ENCODE measurements at places on chromosomes 3 and 15. TPM values are rescaled to one million over a fixed set of nuclear protein-coding genes. Genes with fewer than 3 reads are reported as not detected.

DNA sequence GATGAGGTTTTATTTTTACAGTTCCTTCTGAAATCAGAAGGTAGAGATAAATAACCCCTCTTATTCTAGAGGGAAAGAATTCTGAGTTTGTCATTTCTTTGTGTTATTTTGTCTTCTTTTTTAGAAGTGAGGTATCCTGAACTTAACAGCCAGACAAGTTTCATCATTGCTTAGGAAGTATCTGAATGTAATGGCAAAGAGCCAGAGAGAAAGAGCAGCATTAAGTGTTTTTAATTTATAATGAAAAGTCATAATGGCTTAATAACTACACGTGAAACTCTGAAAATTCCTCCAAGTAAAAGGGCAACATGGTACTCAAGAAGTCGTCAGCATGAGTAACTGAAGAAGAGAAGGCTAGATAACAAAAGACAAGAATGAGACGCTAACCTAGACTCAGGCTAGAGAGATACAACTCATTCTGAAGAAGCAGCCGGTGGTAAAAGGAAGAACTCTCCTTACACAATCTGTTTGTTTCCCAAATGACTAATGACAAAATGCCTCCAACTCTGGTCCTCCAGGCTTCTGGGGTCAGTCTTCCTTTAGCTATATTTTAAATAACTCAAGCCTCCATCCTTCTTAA, 116.2 kb upstream of the NECTIN3 start:
- H3K27me3 ChIP-seq, result no peaks in the 10 kb centered on the region
- no peaks in the 10 kb centered on the region for H3K4me1 ChIP-seq
- no peak overlapping the region for H3K27ac ChIP-seq
- no peak for DNase-seq
- H3K36me3 ChIP-seq, result no peaks in the 10 kb centered on the region

DNA sequence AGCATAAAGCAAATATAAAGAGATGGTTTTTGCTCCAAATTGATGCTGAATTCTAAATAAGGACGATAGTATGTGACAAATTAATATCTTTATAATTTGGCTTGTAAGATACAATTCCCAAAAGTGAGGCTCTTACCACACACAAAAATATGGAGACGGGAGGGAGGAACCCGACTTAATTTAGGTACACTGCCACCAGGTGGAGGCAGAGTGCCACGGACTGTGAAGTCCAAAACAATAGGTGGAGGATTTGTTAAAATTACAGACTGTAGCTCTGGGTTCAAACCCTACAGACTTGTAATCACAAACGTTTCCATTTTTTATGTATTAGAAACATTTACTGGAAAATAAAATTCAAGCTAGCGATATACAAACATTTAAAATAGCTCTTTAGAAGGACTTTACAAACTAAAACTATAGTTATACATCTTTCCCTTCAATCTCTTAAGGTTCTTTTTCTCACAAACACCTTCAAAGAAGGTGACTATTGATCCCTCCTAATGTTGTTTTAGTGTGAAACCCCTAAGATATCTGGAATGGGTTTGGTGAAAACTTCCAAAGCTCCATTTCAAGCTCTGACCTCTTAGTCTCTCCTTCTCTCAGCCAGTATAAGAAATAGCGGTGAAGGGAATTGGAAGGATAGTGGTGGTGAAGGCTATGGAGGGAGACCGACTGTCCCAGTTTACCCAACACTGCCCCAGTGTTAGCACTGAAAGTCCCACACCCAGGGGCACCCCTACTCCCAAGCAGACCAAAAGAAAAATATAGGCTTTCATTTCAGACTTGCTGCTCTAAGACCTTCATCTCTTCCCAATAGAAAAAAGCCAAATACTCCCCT, 89.7 kb downstream of the AQP9 start:
- no peaks in the 10 kb centered on the region for H3K27me3 ChIP-seq
- H3K4me3 ChIP-seq, result no peak overlapping the region
- no peak for DNase-seq
- no peaks in the 10 kb centered on the region for H3K4me1 ChIP-seq

Gene CNTN6
- total RNA-seq, result not detected

GRCh38 chr3:117486719-117487716, 777.4 kb downstream of the TUSC7 start:
- no peaks in the 10 kb centered on the region for H3K4me1 ChIP-seq
- H3K4me3 ChIP-seq, result no peak overlapping the region
- no peak overlapping the region for H3K27ac ChIP-seq
- no peaks in the 10 kb centered on the region for H3K36me3 ChIP-seq
- H3K27me3 ChIP-seq, result no peaks in the 10 kb centered on the region
- DNase-seq, result no peak

Gene HIGD2B
- 0.41 TPM for total RNA-seq

DNA sequence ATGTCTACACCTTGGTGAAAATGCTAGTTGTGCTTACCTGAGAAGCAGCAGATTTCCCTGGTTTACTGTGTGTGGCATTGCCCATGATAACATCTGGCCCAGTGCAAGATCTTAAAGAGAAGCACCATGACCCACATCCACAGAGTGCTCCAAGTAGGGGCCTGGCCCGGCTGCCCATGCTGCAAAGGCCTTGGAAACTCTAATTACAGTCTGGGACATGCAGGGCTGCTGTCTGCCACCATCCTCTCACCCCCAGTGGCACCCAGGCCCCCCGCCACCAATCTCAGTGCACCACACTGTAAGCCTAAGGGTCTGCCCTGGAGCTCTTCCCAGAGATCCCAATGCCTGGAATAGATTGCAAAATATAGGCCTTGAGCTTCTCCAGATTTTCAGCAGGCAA, 132.6 kb downstream of the CHDH start:
- no peak overlapping the region for H3K27ac ChIP-seq
- no peak for DNase-seq
- H3K4me3 ChIP-seq, result no peak overlapping the region
- H3K27me3 ChIP-seq, result no peaks in the 10 kb centered on the region
- no peaks in the 10 kb centered on the region for H3K36me3 ChIP-seq

Gene ERC2
- not detected for total RNA-seq

DNA sequence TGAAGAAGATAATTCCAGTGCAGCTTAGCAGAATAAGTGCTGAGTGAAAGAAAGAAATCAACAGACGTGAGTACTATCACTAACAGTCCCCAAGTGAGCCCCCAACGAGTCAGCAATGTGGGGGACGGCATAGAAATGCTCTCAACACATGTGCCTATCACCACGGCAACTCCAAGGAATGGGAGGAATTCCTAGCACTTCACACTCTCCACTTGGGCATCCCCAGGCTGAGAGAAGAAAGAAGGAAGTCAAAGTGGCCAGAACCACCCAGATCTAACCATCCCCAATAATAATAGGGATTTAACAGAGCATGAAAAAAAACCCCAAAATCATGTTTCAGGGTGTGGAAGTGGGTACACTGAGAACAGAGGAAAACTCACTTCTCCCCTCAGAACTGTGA, 29.3 kb upstream of the CPNE4 start:
- no peaks in the 10 kb centered on the region for H3K27me3 ChIP-seq
- H3K36me3 ChIP-seq, result no peaks in the 10 kb centered on the region
- DNase-seq, result no peak
- H3K4me1 ChIP-seq, result no peaks in the 10 kb centered on the region
- H3K27ac ChIP-seq, result no peak overlapping the region

Gene TMEM39A
- 46.1 TPM for total RNA-seq

Gene STAB1
- total RNA-seq, result 13.9 TPM

- no peak for DNase-seq
- H3K27me3 ChIP-seq, result no peaks in the 10 kb centered on the region
- peaks cover 3% of the 10 kb centered on the region for H3K4me1 ChIP-seq
- H3K27ac ChIP-seq, result no peak overlapping the region
- no peak overlapping the region for H3K4me3 ChIP-seq
- no peaks in the 10 kb centered on the region for H3K36me3 ChIP-seq
Measured at GRCh38 chr15:56939257-56939656, 20.8 kb downstream of the TCF12 start.

DNA sequence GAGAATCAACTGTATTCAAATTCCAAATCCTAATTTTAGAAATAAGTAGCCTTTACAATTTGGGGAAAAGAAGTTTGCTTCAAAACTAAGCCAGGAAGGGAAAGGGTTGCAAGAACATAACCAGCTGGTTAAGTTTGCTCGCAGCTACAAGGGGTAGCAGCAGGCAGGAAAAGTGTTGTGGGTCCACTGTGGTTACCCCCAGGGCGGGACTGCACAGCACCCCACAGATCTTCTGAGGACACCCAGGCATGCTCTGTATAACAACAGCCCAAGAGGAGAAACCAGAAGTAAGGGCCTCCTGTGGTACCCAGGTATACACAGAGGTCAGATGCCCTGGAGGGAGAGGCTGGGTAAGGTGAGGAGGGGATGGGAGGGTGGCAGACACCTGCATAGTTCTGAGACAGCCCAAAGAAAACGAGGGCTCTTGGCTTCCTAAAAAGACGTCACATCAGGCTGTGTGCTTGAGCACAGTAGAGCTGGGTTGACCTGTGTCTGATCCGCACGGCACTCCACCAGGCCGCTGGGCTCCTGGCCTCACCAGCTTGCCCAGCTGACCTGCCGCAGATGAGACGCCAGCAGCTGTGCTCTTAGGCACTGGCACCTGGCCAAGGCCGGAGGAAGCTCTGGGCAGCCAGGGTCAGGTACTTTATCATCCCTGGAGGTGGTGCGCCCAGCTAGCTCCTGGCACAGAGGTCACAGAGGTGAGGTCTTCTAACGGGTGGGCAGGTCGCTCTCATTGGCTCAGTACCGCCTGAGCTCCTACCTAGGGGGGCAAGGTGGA, 81.8 kb upstream of the SNRPA1 start:
- no peak overlapping the region for H3K4me3 ChIP-seq
- no peak for DNase-seq
- H3K36me3 ChIP-seq, result no peaks in the 10 kb centered on the region
- H3K4me1 ChIP-seq, result no peaks in the 10 kb centered on the region
- H3K27me3 ChIP-seq, result no peaks in the 10 kb centered on the region

DNA sequence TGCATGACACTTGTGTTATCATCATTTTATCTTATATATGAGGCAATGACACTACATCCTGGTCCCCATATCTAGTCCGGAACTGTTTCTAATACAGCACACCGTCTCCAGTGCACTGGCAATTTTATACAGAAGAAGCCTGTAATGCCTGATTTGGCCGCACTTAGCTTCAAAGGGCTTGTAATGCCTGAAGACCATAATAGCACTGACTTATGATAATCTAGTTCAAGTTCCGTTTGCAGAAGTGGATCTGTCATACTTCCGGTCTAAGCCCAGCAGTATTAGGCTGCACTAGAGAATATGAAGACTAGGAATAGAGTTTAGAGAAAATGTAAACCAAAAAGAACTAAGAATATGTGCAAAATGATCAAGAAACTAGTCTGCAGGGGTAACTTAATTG, 1.3 kb downstream of the BNIP2 start:
- DNase-seq, result peak; percentile 17
- peaks cover 7% of the 10 kb centered on the region for H3K36me3 ChIP-seq
- peak overlapping the region; percentile 61 for H3K4me3 ChIP-seq
- H3K27me3 ChIP-seq, result no peaks in the 10 kb centered on the region
- peaks cover 56% of the 10 kb centered on the region for H3K4me1 ChIP-seq
- peak overlapping the region; percentile 100 for H3K27ac ChIP-seq

DNA sequence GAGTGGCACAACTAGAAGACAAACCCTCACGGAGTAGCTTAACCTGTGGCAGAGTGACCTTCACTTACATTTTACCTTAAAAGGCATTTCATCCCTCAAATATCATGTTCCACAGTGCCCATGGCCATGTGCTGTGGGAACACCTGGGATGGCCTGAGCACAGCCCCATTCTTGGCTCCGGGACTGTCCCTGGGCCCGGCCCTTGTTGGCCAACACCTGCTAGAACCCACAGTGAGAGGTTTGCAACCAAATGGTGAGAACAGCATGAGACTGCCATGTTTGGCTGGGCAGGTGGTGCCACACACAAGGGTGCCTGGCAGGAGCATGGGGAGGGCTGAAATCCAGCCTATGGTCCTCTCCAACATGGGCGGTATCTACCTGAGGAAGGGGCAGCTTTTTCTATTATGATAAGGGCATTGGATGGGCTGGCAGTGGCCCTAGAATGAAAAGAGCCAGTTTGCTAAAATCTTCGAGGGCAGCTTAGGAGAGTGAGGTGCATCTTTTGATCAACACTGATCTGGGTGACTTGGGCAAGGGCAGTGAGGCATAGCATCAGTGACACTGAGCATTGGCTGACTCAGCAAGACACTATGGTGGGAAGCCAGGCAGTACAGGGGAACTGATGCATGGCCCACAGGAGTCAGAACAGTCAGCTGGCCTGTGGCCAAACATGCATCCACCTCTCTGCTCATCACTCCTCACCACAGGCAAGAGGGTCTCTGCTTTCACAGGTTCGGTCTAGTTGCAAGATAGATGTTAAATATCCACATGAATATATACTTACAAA, 53.9 kb downstream of the SYNM start:
- no peaks in the 10 kb centered on the region for H3K27me3 ChIP-seq
- no peak for DNase-seq
- no peak overlapping the region for H3K27ac ChIP-seq
- H3K4me1 ChIP-seq, result peaks cover 7% of the 10 kb centered on the region

Gene BLM
- 6.5 TPM for total RNA-seq

Gene FAM81A
- not detected for total RNA-seq

Gene SNX22
- 0.70 TPM for total RNA-seq

Gene IL17RE
- 2.4 TPM for total RNA-seq

- H3K36me3 ChIP-seq, result peaks cover 15% of the 10 kb centered on the region
- no peaks in the 10 kb centered on the region for H3K27me3 ChIP-seq
- no peak overlapping the region for H3K27ac ChIP-seq
- H3K4me1 ChIP-seq, result no peaks in the 10 kb centered on the region
- no peak overlapping the region for H3K4me3 ChIP-seq
- no peak for DNase-seq
Measured at GRCh38 chr3:15690230-15690629, 88.7 kb downstream of the BTD start.

Gene TGM5
- total RNA-seq, result not detected

Gene ANKRD63
- not detected for total RNA-seq

Gene CADPS
- total RNA-seq, result not detected

DNA sequence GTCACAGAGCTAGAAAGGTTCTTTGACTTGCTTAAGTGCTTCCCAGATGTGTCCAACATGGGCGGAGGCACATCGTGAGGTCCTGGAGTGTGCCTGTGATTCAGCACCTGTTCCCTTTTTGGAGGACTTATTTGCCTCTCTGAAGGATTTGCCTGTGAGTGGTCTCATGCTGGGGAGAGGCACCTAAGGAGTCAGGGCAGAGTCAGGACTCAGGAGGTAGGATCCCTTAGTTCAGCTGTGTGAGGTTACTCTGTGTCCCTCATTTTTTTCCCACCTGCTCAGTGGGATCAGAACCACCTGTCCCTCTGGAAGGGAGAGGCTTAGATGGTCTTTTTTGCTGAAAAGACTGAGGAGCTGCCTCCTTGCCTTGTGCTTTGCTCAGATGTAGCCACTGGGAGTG, 3.0 kb downstream of the ZNF589 start:
- H3K36me3 ChIP-seq, result peaks cover 3% of the 10 kb centered on the region
- H3K4me3 ChIP-seq, result no peak overlapping the region
- H3K4me1 ChIP-seq, result peaks cover 30% of the 10 kb centered on the region
- H3K27ac ChIP-seq, result no peak overlapping the region
- H3K27me3 ChIP-seq, result no peaks in the 10 kb centered on the region

DNA sequence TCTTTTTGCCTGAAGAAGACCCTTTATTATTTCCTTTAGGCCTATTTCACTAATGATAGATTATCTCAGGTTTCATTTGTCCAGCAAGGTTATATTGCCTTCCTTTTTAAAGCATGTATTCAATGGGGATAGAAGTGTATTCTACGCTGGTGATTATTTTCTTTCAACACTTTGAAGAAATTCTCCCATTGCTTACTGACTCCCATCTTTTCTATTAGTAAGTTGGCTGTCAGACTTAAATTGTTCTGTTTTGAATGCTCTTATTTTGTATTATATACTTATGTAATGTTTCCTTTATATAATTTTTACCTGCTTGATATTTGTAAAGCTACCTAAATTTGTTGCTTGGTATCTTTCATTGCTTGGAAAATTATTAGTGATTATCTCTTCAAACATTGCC, 445.1 kb upstream of the RASGRP1 start:
- H3K4me1 ChIP-seq, result no peaks in the 10 kb centered on the region
- no peak overlapping the region for H3K27ac ChIP-seq
